Fibroblast of skin of left quadriceps (primary cell): ENCODE measurements at places on chromosomes 7 and 10.

GRCh38 chr7:7932553-7932952, 36.0 kb upstream of the GLCCI1 start:
- no peak for DNase-seq

GRCh38 chr10:14478604-14479003, 147.9 kb upstream of the FRMD4A start:
- DNase-seq = peak; percentile 57

- DNase-seq = no peak
Observed at GRCh38 chr10:126459032-126459831, 71.0 kb upstream of the ADAM12 start.

GRCh38 chr7:4085937-4086691, 596.0 kb upstream of the FOXK1 start:
- DNase-seq = no peak

DNA sequence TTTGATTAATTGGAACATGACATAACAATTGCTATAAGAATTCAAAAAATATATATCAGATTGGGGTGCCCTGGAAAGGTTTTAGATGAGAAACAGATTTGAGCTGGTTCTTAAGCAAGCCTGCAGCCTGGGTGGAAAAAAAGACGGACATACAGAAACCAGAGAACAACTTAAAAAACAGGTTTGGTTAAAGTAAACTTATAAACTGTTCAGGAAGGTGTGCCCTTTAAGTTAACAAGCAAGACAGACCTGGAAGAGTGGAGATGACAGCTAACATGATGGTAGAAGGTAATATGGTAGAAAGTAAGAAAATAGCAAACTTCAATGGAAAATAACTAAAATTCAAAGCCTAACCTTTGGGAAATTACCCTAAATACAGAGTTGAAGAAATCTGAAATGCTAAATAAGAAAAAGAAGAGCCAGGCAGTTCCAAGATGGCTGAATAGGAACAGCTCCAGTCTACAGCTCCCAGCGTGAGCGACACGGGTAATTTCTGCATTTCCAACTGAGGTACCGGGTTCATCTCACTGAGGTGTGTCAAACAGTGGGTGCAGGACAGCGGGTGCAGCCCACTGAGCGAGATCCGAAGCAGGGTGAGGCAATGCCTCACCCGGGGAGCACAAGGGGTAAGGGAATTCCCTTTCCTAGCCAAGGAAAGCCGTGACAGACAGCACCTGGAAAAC, 52.2 kb downstream of the CADPS2 start:
- no peak for DNase-seq

DNA sequence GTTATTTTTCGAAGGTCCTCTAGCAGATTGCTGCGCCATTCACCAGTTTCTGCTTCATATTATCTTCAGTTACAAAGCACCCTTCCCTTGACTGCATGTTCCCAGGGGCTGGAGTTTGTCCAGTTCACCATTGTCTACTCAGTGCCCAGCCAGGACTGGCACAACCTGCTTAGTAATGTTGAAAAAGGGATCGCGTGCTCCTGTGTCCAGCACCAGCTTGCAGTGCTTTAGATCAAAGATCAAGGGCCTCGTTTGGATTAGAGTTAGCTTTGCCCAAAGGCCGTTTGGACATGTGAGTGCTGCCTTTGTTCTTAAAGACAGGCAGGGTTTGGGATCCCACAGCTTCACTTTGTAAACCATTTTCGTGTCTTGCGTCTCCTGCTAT, 867 bp downstream of the ATP6V0E2 start:
- DNase-seq = no peak

- DNase-seq = no peak
Observed at GRCh38 chr7:99476107-99476506, 3.4 kb downstream of the ZNF789 start.

DNA sequence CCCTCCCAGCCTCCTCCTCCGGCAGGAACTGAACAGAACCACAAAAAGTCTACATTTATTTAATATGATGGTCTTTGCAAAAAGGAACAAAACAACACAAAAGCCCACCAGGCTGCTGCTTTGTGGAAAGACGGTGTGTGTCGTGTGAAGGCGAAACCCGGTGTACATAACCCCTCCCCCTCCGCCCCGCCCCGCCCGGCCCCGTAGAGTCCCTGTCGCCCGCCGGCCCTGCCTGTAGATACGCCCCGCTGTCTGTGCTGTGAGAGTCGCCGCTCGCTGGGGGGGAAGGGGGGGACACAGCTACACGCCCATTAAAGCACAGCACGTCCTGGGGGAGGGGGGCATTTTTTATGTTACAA, 83.3 kb downstream of the PAX2 start:
- no peak for DNase-seq

- no peak for DNase-seq
Observed at GRCh38 chr7:158137516-158138328, 449.9 kb downstream of the PTPRN2 start.

- no peak for DNase-seq
Observed at GRCh38 chr10:88759366-88760101, at the start of gene LIPN. LIPN (plus strand) TSS chr10:88760020; CDS start chr10:88761406, 1,386 bp downstream.

DNA sequence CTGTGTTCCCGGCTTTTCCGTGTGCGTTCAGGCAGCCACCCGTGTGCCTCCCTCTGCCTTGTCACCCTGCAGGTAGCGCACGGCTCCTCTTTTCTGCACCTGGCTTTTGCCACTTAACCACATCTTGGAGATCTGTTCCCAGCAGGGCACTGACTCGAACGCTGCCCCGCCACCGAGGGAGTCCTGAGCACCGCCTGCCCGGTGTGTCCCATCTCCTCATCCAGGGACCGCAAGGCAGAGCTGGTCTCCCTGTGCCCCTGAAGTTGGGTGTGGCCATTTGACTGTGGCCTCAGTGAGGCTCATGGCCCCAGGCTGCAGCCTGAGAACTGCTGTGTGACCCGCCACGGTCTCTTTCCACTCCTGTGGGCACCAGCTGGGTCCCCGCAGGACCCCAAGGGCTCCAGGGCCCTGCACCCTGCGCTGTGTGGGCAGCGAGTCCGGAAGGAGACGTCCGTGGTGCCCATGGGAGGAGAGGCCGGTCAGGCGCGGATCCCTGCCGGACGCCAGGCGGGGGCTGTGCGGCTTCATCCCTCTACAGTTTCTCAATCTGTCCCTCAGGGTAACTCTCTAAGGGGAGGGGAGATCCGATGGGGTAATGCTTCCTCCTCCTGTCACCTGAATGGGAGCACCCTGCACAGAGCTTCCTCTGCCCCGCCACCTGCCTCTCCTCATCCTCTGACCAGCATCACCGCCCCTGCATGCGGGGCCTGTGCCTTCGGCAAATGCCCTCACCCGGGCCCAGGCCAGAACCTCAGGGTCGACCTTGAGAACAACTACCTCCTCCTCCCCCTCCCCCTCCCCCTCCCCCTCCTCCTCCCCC, 1.8 kb upstream of the INTS1 start:
- DNase-seq = no peak

DNA sequence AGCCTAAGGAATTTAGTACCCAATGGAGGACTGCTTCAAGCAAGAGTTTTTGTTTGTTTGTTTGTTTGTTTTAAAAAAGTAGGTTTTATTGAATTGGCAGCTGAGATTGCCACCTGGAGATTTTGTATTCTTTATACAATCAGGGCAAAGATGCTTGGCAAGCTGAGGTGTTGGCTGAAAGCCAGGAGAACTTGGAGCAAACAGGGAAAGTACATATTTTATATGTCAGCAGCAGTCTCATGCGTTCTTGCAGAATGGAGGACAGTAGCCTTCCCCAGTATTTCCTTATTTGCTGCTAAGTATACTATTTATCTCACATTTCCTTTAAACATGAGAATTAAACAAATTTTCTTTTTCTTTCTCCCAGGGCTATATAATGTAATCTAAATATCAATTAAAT, 22.6 kb upstream of the ICA1 start:
- no peak for DNase-seq

GRCh38 chr10:75208181-75208580, 2.4 kb upstream of the VDAC2 start:
- no peak for DNase-seq

GRCh38 chr10:43166207-43166879, 28.1 kb downstream of the CSGALNACT2 start:
- no peak for DNase-seq

- DNase-seq = peak; percentile 99
Observed at GRCh38 chr7:130960208-130960988, 226.4 kb upstream of the KLF14 start.

- DNase-seq = no peak
Observed at GRCh38 chr7:91526404-91526803, 262.2 kb downstream of the FZD1 start.

- peak; percentile 12 for DNase-seq
Observed at GRCh38 chr7:19491821-19492452, 216.9 kb downstream of the POLR1F start.

DNA sequence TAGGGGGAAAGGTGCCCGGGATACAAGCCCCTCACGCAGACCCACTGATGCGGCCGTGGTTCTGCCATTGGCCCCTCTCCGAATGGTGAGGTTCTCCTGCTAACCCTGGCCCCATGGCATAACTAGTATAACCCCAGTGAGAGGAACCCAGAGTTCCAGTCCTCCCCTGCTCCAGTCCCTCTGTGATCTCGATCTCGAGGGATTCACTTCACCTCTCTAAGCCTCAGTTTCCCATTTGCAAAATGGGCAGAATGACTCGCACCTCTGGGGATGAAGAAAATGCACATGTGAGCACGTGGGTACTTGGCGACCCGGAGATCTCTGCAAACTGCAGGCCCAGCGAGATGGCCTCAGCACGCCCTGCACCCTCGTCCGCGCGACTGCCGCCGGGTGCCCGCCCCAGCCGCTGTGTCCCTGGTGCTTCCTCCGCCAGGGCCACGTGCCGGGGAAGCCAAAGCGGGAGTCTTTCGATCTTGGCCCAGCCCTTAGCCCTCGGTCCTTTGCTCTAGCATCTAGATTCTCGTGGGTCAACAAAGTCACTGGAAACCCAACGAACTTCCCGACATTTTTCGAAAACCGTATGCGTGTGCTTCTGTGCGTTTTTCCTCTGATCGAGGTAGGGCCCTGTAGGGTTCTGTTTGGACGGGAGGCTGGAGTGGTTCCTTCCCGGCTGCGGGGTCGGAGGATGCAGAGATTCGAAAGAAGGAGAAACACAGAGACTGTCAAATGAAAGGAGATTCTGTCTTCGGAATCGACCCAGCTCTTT, 169.8 kb downstream of the UBE2H start:
- DNase-seq = no peak

DNA sequence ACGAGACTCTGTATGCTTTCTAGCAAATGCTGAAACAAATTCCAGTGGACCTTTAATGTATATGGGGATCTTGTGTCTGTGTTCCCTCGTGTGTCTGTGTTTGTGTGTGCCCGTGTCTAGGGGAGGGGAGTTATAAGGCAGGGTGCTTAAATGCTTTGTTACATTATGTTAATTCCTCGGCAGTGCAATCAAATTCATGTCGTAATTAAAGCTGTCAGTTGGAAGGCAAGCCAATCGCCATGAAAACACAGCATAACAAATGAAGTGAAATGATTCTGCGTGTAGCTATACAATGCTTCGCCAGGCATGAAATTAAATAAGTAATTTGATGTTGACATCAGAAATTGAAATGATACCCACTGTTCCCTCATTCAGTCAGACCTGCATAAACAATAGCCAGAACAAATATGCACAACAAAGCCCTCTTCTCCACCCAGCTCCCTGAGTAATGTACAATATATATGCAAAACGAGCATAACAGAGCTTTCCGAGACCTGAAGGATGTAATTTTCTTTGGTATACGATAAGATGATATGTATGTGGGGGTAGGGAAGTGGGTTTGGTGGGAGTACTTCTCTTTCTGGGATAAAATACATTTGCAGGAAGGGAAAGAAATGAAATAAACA, 534.1 kb downstream of the AUTS2 start:
- DNase-seq = no peak

- no peak for DNase-seq
Observed at GRCh38 chr10:110985497-110986275, 66.3 kb downstream of the SHOC2 start.

- DNase-seq = no peak
Observed at GRCh38 chr7:152522571-152523067, 86.8 kb upstream of the KMT2C start.

DNA sequence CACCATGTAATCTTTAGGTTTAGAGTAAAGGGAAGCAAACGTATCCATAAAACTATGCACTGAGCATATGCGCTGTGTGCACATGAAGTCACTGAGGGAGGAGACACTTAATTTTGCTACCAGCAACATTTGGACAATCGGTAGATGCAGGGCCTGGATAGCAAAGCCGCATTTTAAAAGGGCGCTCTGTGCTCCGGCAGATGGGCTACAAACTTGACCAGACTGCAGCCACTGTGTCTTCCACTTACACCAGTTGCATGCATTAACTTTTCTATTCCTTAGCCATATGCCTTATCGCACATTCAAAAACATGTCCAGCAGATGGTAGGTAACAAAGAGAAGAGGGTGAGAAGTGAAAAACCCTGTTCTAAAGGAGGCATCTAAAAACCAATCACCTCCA, 18.3 kb downstream of the FAM171A1 start:
- DNase-seq = no peak

DNA sequence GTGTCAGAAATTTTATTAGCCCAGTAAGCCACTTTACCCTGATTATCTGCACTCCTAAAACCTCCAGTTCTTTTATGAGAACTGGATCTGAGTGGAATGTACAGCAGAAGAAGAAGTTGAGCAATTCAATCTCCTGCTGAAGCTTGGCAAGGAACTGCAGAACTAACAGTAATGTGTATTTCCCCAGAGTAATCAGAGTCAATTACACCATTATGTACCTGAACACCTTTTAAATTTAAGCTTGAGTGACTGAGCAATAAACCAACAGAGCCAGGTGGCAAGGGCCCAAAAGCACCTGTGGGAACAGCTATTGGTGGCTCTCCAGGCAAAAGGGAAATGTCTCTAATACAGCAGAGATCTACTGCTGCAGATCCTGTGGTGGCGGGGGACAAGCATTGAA, 40.1 kb upstream of the AKR1C2 start:
- no peak for DNase-seq

- no peak for DNase-seq
Observed at GRCh38 chr7:8285155-8285554, 23.2 kb upstream of the ICA1 start.

GRCh38 chr10:5314840-5315239, 49.9 kb upstream of the UCN3 start:
- no peak for DNase-seq

DNA sequence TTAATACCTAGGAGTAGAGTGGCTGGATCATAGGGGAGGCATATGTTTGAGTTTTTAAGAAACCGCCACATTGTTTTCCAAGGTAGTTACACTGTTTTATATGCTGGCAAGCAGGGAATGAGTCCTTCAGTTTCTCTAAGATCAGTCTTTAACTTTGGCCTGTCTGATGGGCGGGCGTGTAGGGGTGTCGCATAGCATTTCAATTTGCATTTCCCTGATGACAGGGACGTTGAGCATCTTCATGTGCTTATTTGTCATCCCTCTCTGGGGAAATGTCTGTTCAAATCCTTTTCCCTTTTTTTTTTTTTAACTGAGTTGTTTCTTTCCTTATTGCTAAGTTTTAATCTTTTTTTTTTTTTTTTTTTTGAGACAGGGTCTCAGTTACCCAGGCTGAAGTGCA, 9.8 kb downstream of the MTG1 start:
- DNase-seq = no peak
